HuH-7 (cell line): ENCODE measurements at places on chromosomes 3 and 15.

DNA sequence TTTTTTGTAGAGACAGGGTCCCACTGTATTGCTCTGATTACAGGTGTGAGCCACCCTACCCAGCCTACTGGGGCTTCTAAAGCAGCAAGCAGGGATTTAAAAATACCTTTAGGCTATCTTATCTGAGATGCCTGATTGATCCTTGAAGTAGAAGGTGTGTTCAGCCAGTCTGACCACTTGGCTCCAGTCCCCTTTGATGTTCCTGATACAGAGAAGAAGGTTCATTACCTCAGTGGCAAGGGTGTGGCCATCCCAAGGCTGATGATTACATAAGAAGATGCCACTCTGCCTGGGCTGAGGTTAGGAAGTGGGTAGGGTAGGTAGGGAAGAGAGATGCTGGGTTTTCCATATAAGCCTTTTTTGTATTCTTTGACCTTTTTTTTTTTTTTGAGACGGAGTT is 11.2 kb upstream of the DCAF1 start:
- no peak for DNase-seq

DNA sequence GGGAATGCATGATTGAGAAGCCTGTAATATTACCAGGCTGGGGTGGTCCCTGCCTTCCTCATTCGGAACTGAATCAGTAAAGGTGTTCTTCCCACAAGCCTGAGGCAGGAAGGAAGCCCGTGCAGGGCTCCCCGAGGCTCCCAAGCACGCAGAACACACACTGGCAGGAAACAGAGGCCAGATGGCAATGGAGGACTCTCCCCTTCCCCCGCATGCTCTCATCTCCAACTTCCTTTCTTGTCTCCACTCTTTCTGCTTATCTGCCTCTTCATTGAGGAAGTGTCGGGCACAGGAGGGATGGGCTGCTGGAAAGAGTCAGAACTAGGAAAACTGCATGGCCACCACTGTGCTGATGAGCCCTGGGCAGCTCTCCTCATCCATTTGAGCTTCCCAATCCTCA is 123.5 kb downstream of the NUP210 start:
- DNase-seq: no peak

DNA sequence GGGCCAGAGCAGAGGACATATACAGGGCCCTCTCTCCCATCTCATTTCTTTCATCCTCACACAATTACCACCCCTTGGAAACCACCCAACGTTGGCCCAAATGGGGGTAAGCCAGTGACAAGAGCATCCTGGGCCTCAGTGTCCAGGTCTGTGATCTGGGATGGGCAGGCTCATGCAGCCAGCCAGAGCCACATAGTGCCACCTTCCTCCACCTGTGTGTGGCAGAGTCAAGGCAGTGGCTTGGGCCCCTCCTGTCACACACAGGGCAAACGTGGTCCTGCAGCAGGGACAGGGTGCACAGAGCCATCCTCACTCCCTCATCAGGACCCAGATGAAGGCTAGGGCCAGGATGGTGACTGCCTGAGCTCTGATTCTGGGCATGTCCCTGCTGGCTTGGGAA is 2.3 kb upstream of the MYL3 start:
- no peak for DNase-seq

DNA sequence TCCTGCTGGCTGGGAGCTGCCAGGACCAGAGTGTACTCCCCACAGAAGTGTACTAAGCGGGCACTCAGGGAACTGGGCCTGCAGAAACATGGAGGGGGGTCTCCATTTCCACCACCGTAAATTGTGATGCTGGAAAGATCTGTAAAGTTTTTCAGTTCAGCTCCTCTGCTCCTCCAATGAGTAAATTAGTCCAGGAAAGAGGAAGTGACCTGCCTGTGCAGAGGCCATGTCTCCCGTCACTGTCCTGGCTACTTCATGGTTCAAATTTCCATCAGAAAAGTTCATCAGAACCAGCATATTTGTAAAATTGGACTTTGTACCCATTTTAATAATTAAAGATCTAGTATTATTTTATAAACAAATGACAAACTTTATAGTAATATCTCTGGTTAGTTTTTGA is 226.7 kb upstream of the THBS1 start:
- no peak for DNase-seq

DNA sequence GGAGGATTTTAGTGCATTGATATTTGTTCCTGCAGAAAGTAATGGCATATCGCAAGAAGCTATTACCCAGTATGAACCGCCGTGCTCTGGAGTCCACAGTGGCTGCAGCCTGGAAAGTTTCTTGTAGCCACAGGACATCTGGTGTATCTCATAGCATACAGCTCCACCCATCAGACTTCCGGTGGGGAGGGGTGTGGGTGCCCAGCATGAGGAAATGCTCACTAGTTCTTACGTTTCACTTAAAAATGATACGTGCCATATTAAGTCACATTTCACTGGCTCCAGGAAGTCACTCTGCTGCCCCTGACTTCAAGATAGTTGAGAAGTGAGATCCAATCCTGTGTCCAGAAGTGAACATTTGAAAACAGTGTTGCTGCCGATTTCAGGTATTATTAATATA is 990.4 kb downstream of the GBE1 start:
- peak; percentile 8 for DNase-seq

DNA sequence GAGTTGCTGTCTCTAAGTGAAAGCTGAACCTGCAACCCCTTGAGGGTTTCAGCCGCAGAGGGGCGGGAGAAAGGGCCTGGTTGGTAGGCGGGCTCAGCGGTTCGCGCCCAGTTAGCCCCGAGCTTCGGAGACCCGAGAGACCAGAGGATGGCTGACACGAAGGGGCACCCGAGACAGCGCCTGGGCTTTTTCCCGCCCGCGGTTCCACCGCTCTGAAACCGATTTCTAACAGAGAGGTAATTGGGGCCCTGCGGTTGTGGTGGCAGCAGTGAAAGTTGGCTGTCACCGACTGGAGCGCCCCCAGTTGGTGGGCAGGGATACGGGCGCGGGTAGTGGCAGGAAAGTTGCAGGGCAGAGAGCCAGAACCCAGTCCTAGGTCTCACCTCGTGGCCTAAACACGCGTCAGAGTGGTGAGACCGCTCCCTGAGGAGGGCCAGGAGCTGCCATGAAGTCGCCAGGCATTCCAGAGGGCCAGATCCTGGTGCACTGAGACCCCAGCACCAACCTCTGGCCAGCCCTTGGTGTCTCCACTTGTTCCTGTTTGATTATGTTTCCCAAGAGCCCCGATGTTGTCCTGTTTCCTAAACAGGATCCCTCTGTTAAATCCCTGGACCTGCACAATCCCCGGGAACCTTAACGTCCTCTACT is 625 bp upstream of the ELL3 start:
- peak; percentile 58 for DNase-seq

DNA sequence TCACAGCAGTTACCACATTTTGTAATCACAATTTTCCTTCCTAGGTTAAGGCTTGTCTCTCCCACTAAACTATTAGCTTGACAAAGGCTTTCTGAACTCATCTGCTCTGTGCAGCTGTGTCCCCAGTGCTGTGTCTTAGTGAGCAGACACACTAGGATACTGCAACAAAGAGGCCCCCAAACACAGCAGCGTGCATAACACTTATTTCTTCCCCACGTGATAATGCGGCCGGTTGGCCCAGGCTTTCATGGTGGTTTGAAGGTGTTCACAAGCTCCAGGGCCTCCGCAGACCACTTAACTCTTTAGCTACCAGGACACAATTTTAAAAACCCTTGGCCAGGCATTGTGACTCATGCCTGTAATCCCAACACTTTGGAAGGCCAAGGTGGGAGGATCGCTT is 2.2 kb upstream of the HDAC11 start:
- DNase-seq: no peak

GRCh38 chr3:138336454-138336999 is 6.9 kb upstream of the NME9 start:
- DNase-seq: no peak

- no peak for DNase-seq
These were observed 42.4 kb downstream of the MAP2K1 start for GRCh38 chr15:66429117-66429516.

GRCh38 chr15:85639752-85640381 is 154.9 kb downstream of the KLHL25 start:
- no peak for DNase-seq

GRCh38 chr3:45269952-45270351 is 43.9 kb upstream of the TMEM158 start:
- DNase-seq: no peak
